Fibroblast of skin of right quadriceps (primary cell): ENCODE measurements at places on chromosomes 4 and X.

GRCh38 chr4:6239486-6239885 lies 30.2 kb upstream of the WFS1 start:
- no peak for DNase-seq

DNA sequence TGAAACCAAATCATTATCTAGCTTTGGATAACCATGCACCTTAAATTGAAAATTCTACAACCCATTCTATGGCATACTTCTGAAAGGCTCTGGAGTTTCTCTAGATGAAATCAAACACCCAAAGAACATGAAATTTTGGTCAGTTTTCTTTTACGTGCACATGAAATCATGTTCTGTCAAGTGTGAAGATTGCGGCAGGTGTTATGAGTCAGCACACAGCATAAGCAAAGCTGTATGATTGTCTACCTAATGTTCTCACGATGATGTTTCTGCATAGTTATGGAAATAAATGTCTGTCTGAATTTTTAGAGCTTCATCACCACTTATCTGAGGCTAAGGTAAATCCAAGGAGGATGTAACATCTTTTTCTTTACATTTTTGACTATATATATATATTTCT lies 495.3 kb downstream of the IL1RAPL1 start:
- DNase-seq, result no peak

- no peak for DNase-seq
Observed at GRCh38 chr4:125357675-125358074, 42.9 kb downstream of the FAT4 start.

DNA sequence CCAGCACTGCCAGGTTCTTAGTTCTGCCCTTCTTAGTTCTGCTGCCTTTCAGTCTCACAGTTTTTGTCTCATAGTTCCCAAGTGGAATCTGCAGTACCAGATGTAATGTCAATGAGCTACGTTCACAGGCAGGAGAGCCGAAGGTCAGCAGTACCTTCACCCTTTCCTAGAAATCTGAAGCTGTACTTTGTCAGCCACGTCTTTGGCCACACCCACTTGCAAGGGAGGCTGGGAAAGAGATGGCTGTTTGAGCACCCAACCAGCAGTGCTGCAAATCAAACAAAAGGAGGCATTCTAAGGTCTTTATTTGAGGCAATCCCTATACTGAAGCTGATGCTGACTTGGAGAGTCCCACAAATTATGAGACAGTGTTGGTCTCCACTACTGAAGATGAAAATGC lies 199.1 kb upstream of the NPY2R start:
- no peak for DNase-seq

DNA sequence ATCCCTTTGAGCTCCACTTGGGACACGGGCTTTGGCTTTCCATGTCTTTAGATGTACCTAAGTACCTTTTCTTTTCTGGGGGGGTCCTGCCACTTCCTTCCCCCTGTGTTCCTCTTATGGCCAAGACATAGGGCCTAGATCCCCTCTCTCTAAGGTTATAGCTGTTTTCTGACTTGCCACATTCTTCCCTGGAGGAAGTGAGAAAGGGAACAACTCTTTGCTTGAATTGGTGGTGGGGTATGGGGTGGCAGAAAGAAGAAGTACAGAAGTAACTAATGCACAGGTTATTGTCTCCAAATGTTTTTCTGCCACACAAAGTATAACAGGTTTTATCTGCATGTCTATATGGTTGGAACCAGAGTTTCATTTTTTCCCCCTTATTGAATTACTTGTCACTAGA lies 29.7 kb upstream of the DIPK2B start:
- DNase-seq, result no peak

GRCh38 chrX:86946569-86946968 lies 571.0 kb upstream of the KLHL4 start:
- no peak for DNase-seq

DNA sequence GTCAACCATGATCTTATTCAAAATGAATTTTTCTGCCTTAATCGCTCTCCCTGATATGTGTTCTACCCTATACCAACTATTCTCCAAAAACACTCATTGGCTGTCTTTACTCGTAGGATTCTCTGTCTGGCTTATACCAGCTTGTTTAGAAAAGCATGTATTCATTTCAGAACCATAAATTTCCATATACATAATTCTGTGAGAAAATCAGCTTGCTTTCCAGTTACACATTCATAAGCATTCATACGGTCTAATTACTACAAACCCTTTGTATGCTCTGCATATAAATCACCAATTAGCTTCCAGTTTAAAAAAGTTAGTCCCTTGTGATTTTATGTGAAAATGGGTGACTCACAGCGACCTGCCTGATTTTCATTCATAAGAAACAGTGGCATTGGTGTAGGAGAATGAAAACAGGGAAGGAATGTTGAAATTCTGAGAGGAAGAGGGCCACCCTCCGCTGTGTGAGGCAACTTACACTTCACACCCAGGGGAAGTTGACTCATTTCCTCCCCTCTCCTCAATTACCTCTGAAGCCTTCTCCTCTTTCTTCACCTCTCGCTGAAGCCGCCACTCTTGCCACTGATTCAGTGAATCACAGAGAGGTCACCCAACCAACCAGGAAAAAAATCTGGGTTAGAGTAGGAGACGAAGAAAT lies 63.3 kb downstream of the MEPE start:
- DNase-seq, result peak; percentile 93

GRCh38 chrX:63747331-63747730 lies 37.7 kb downstream of the ARHGEF9 start:
- DNase-seq, result peak; percentile 50

DNA sequence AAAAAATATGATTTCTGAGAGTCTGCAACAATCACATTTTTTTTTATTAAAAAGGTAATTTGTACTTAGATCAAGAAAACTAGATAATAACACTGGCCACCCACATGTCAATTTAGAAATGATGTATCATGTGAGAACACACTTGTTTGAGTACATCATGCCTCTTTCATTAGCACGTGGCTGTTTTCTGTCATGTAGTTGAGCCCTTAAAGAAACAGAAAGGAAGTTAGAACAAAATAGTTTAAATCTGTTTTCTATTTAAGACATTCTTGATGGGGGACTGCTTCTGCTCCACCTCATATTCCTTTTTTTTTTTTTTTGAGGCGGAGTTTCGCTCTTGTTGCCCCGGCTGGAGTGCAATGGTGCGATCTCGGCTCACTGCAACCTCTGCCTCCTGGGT lies 207.5 kb downstream of the NSUN7 start:
- peak; percentile 42 for DNase-seq

DNA sequence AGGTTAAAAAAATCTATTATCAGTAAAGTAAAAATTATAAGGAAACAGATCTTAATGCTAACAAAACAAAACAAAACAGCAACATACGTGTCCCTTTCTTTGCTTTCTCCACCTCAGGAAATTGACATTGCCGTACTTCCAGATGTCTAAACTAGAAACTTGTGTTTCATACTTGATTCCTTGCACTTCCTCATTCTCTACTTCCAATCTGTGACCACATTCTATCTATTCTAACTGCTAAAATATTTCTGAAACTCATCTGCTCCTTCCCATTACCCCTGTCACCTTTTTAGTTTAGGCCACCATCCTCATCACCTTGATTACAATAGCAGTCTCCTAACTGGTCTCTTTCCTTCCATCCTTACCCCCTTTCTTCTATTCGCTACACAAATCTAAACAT lies 22.5 kb upstream of the RPA4 start:
- DNase-seq, result no peak

DNA sequence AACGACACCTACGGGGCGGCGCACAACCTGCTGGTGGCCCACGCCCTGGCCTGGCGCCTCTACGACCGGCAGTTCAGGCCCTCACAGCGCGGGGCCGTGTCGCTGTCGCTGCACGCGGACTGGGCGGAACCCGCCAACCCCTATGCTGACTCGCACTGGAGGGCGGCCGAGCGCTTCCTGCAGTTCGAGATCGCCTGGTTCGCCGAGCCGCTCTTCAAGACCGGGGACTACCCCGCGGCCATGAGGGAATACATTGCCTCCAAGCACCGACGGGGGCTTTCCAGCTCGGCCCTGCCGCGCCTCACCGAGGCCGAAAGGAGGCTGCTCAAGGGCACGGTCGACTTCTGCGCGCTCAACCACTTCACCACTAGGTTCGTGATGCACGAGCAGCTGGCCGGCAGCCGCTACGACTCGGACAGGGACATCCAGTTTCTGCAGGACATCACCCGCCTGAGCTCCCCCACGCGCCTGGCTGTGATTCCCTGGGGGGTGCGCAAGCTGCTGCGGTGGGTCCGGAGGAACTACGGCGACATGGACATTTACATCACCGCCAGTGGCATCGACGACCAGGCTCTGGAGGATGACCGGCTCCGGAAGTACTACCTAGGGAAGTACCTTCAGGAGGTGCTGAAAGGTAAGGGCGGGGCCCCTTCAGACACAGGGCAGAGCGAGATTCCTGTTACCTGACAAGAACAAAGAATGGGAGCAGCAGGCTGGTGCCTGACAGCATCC lies 11.7 kb downstream of the RPL9 start:
- DNase-seq, result peak; percentile 41

GRCh38 chr4:66506985-66507384 lies 836.7 kb upstream of the EPHA5 start:
- no peak for DNase-seq

DNA sequence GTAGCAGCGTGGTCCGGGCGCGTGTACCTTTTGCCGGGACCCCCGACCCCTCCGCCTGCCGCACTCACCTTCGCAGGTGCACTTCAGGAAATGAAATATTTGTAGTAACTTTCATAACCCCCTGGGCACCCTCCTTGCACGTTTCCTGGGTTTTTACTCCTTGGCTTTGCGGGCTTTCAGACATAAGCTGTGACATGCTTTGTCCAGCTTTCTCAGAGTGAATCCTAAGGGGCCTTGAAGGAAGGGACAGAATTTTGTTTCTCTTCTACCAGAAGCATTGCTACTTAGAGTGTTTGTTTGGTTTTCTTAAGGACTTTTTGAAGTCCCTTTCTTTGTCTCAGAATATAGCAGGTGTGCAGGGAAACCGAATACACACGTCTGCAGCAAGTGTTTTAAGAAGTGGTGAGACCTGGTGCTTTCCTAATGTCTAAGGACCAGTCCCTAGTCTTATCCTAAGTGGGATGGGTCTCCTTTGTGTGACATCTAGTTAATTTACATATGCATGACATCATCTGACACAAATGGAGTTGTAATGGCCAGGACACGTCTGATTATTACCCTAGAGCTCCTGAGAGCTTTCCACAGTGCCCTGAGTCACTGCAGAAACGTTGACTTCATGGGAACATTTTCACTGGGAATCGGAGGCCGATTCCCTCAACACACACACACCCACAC lies 1.3 kb downstream of the FAM149A start:
- DNase-seq, result no peak

GRCh38 chr4:15366721-15367120 lies 61.1 kb upstream of the C1QTNF7 start:
- peak; percentile 50 for DNase-seq

DNA sequence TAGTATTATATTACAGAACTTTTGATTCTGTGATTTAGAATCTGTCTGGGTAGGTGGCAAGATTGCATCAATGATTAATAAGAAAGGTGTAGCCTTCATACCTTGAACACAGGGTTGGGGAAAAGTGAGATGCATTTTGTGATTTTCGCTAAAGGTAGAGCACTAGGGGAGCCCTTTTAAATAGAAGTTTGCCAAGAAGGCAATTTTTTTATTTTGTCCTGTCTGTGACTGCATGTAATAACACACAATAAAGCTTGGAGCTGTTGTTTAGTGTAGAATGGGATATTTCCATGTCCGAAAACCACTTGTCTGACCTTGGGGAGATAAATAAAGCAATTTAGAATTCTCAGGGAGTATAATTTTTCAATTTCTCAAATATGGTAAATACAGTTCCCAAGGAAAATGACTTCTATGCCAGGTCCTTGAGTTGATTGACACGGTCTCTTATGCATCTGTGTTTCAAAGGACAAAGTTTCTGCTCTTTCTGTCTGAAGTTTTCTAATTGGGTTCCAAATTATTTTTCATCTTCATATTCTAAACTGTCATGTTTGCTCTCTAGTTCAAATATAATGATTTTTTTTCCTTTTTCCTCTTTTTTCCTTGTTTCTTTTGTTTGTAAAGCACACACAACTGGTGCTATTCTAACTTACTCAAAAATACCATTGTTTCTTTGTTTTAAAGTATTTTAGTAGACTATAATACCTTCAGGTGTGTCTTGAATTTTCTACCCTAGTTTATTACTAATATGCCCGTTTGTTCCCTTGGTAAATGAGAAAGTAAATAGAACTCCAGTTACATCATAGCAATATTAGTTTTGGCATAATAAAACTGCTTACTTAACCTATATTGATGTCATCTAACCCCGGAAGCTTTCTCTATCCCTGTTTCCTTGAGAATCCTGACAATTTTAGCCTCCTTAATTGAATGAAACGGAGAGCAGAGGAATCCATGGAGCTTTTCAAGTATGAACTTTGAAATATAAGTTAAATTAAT lies 87.8 kb upstream of the BMPR1B start:
- DNase-seq, result no peak

GRCh38 chrX:118730500-118731247 lies 3.3 kb downstream of the IL13RA1 start:
- peak; percentile 91 for DNase-seq
